ENCODE measurements at places on chromosomes 4 and X. TPM values are rescaled to one million over a fixed set of nuclear protein-coding genes. Genes with fewer than 3 reads are reported as not detected.

DNA sequence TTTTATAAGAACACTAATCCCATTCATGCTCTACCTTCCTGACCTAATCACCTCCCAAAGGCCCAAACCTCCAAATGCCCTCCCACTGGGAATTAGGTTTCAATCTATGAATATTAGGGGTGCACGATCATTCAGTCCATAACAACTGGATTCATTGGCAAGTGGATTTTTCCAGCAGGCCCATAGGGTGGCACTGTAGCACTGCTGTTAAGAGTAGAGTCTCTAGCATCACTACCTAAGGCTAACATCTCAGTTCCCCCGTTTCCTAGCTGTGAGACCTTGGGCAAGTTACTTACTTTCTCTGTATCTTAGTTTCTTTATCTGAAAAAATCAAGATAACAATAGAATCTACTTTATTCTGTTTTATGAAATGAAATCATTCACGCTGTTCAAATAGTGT is 315.8 kb downstream of the STIM2 start:
- DNase-seq: no peak

- no peak for DNase-seq
These were observed 35.0 kb downstream of the AMMECR1 start for GRCh38 chrX:110282922-110283321.

GRCh38 chr4:1113311-1114009 is at the start of gene RNF212:
RNF212 (minus strand) TSS chr4:1113564; CDS start chr4:1113464, 100 bp downstream.
- DNase-seq: peak; percentile 82

DNA sequence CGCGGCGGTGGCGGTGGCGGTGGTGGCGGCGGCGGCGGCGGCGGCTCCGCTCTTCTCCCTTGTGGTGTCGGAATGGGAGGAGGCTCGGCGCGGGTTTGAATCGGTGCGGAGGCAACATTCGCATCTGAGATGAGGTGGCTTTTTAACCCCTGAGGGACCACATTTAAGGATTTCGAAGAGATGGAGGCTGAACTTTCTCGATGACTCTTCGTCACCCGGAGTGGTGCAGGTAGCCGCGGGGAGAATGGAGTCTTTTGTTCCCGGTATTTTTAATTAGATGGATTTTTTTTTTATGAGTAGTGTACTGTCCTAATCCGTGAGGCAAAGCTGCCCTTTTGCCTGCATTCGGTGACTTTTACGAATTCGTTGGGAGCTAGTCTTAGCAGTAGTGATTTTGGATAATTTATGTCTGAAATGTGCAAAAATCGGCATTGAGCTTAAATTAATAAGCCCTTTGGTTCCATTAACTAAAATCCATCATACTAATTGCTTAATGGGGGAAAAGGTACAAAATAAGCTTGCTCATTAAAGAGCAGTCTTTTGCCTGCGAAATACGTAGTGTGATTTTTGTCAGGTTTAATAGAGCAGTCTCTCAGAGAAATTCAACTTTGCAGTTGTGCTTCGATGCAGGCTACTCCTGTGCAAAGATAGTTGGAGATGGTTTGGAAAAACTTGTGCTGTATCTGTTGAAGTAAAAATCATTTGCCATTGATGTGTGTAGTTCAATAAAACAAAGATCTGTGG is 206.2 kb downstream of the TENM3 start:
- peak; percentile 20 for DNase-seq

- DNase-seq: no peak
These were observed 73.3 kb downstream of the NAT8L start for GRCh38 chr4:2132438-2132837.

DNA sequence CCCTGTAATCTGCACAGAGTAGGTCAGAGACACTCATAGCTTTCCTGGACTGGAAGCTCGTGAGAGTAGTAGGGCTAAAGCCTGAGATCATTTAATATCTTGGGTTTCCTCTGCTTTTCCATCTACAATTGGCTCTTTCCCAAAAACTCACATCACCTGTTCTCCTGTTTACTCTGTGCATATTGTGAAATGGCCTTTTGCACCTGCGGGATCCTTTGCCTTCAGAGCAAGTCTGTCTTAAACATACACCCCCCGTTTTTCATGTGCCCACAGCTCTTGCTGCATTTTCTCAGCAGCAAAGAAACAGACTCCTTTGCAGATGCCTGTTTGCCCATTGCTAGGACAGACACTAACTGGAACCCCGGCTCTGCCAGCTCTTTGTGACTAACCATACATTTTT is 608.3 kb upstream of the PCDH10 start:
- no peak for DNase-seq

- DNase-seq: no peak
These were observed 189.5 kb downstream of the ARAP2 start for GRCh38 chr4:36054694-36055422.

DNA sequence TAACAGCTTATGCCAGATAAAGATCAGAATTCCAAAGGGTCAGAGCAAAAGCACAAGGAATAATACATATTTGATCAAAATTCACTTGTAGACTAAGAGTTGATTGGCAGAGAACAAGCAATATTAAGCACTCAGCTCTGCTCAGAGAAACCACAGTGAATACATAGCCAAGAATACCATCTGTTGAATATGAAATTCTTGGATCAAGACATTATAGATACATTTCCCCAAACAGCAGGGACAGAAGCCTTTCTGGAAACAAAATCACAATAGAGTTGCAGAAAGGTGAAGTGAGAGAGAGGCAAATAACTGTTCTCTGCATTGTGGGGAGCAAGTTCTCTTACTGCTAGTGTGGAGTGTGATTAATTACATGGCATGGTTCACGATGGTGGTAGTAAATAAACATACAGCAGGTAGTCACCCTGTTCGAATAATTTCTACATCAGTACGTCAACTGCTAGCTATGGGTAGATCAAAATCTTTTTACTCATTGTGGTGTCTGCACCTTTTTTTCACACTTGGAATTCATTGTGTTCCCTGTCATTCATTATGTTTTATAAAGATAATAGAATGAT is 366.7 kb downstream of the PCDH7 start:
- DNase-seq: no peak

DNA sequence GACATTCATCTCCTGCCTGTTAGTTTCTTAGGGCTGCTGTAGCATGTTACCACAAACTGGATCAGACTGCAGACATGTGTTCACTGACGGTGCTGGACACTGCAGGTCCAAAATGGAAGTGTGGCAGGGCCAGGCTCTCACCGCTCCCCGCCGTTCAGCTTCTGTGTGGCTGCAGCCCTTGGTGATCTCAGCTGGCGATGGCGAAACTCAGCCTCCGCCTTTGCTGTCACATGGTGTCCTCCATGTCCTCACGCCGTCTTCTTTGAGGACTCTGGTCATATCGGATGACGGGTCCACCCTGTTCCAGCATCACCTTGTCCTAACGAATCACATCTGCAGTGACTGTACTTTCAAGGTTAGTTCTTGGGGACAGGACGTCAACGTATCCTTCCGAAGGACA is 25.9 kb upstream of the HELT start:
- no peak for DNase-seq

- DNase-seq: no peak
These were observed 30.2 kb downstream of the ASB5 start for GRCh38 chr4:176238826-176239225.

DNA sequence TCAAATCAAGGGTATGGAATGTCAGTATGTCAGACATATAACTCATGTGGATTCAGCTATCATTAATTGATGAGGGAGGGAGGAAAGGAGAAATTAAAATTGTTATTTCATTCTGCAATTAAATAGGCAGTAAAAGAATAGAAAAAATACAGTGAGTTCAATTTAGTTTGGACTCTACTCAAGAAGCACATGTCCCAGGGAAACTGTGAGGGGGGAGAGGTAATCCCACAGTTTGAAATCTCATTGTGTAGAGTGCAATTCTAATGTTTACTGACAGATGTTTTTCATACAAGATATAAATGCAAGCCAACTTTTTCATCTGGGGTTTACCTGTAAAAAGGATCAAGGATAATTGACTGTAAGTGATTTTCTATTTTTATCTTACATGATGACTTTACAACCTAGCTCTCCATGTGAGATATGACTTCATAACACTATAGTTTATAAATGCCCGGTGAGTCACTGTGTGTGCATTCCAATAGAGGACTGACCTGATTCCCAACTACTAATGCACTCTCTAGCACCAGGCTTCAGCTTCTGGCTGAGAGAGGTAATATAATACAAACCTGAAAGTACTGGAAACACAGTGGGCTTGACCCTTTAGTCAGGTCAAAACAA is 35.2 kb upstream of the SCD5 start:
- no peak for DNase-seq

DNA sequence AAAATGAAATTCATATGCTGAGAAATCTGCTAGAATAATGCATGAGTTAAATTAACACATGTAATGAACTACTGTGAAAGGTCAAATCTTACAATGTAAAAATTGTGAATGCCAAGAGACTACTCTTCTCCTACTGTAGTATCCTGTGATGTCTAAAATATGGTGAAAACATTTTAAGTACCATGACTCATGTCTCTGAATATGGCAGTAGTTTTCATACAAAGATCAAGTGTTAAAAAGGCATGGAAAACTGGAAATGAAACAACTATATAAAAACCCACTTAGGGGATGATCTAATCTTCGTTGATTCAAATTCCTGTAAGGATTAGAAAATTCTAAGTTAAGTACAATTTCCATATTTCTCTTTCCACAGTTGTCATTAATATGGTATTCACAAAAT is 221.3 kb downstream of the PPP3CA start:
- DNase-seq: no peak

DNA sequence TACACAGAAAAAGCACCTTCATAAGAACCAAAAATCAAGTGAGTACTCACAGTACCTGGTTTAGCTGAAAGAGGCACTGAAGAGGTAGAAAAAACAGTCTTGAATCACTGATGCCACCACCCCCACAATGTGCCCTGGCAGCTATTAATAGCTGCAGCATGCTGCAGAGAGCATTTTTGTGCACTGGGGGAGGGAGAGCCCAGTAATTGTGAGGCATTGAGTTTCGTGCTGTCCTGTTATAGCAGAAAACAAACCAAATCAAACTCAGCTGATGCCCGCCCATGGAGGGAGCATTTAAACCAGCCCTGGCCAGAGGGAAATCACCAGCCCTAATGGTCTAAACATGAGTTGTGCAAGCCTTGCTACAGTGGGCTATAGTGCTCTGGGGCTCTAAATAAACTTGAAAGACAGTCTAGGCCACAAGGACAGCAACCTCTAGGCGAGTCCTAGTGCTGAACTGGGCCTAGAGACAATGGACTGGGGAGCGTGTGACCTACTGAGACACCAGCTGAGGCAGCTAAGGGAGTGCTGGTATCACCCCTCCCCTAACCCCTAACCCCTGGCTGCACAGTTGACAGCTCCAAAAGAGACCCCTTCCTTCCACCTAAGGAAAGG is 106.3 kb upstream of the TMLHE start:
- no peak for DNase-seq

GRCh38 chr4:910366-911091 is 21.6 kb downstream of the GAK start:
- no peak for DNase-seq

DNA sequence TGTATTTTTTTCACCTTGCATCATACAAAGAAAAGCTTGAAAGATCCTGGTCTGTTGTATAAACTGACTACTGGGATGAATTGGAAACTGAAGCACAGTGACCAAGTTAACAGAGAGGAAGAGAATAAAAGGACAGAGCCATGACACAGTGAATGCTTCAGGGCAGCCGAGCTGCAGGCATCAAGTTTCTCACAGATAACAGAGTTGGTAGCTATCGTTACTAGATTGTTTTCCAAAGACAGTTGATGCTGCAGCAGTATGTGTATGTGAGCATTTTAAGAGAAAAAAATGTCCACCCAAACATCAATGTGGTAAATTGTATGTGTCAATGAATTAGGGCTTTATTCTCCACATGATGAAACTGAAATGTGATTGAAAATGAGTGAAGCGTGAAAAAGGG is 1032.7 kb downstream of the ADGRL3 start:
- DNase-seq: no peak

S100G gene
- not detected for total RNA-seq

CSAG1 gene
- total RNA-seq: not detected

CENPVL1 gene
- not detected for total RNA-seq

DCHS2 gene
- 0.84 TPM for total RNA-seq

Measured in lower leg skin (tissue), 4 donors.